ENCODE measurements at places on chromosomes 5 and 9.

DNA sequence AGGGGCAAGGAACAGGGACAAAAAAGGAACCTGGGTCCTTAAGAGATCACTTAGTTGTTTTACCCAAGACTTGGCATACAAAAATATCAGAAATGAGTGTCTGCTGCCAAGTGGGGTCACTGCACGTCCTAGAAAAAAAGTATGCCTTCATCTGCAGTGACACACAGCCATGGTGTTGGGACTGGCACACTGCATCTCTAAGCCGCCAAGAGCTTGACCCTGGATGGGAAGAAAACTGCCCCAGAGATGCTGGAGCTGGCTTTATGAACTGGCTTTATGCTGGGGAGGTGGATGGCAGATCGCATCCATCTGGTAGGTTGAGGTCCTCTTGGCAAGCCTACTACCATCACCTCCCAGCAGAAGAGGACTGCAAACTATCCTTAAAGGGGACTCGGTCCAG is 51.7 kb downstream of the IRF1 start:
- DNase-seq, result no peak

- DNase-seq, result no peak
These were observed 46.5 kb downstream of the PPP1R2B start for GRCh38 chr5:156896546-156896945.

DNA sequence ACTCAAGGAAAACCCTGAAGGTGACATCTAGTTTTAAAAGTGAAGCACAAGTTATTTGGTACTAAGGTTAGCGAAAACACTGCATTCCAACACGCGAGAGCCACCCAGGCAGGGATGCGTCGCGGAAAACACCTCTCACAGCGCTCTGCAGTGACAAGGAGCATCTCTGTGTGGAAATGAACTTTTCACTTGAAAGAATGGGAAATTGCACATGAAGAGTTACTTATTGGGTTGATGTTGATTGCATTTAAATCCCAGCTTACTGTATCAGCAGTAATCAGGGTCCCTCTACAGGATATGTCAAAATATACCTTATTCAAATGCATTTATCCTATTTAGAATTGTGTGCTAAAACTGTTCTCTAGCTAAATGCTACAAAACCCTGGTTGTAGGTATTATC is 144.4 kb downstream of the BNC2 start:
- DNase-seq, result no peak

GRCh38 chr5:138990986-138991590 is 116.0 kb upstream of the LRRTM2 start:
- DNase-seq, result no peak

- no peak for DNase-seq
These were observed 24.6 kb downstream of the BICD2 start for GRCh38 chr9:92740009-92740408.

- no peak for DNase-seq
These were observed 20.9 kb downstream of the FABP6 start for GRCh38 chr5:160250226-160250625.

DNA sequence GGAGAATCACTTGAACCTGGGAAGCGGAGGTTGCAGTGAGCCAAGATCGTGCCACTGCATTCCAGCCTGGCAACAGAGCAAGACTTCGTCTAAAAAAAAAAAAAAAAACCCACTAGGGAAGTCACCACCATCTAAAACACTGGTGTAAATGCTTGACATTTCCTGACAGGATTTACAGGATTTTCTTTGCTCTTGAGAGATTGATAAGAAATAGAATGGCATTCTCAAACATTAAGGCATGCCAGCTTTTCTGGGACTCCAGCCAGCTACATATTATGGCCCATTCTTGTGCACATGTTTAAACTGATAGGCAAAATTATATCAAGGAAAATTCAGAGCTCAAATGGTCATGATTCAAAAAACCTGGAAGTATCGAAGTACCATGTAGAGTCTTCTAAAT is 28.7 kb downstream of the GTF3C4 start:
- DNase-seq, result no peak

GRCh38 chr5:178664141-178664540 is 37.3 kb upstream of the CLK4 start:
- DNase-seq, result no peak

GRCh38 chr9:70486127-70486526 is 71.7 kb upstream of the KLF9 start:
- DNase-seq, result no peak

DNA sequence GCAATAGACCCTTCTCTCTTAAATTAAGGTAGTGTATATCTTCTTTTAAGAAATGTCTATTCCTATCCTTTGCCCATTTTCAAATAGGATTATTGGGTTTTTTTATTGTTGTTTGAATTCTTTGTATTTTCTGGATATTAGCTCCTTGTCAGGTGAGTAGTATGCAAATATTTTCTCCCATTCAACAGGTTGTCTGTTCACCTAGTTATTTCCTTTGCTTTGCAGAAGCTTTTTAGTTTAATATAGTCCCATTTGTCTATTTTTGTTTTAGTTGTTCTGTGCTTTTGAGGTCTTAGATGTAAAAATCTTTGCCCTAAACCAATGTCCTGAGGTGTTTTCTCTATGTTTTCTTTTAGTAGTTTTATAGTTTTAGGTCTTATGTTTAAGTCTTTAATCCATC is 104.7 kb downstream of the CWC27 start:
- no peak for DNase-seq

DNA sequence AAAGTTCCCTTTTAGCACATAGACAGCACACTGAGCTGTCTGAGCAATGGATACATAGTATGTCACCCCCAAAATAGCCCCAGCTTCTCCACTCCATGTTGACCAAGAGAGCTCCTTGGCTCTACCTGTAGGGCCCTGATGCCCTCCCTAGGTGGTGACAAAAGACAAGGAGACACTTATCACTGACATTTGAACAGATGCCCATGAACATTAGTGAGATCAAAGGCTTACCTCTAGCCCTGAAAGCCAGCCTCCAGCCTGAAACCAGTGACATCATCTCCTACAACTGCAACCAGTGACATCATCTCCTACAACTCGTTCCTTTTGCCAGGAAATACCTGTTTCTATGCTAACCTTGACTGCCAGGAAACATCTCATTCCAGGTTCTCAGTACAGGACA is 122.7 kb downstream of the FSTL4 start:
- no peak for DNase-seq

DNA sequence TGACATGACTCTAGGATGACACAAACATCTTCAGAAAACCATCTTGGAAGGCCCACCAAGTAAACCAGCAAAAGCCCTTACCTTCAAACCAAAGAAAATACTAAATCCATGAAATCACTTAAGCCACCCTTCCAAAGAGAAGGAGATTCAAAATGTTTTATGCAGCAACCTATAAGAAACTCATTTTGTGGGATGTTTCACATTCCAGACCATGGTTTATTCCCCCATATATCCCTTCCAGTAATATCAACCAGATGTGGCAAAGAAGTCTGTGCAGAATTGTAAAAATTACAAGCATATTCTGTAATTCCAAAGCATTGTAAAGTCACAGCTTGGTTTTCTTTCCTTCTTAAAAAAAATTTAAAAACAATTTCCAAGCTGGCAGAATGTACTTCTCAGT is 117.4 kb downstream of the SLIT3 start:
- no peak for DNase-seq

DNA sequence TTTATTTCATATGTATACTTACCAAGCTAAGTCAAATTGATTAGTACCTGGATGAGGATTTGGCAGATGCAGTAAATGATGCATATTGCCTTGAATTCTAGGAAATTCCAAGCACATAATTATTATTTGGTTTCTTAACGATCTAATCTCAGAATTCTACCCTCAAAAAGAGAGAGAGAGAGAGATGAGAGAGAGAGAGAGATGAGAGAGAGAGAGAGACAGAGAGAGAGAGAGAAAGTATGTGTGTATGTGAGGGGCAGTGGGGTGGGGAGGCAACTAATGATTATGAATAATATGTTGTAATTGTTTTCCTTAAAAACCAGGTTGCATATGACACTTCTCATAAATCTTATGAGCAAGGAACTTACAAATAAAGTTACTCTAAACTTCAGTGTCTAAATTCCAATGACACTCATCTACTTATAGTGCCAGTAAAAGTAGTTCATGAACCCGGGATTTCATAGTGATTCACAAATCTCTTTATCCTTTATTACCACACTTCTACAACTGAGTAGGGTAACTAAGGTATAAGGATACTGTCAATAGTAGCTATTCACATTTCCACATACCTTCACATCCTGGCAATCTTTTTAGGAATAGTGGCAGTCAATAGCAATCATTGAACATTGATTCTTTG is 60.5 kb upstream of the EDIL3 start:
- DNase-seq, result no peak

DNA sequence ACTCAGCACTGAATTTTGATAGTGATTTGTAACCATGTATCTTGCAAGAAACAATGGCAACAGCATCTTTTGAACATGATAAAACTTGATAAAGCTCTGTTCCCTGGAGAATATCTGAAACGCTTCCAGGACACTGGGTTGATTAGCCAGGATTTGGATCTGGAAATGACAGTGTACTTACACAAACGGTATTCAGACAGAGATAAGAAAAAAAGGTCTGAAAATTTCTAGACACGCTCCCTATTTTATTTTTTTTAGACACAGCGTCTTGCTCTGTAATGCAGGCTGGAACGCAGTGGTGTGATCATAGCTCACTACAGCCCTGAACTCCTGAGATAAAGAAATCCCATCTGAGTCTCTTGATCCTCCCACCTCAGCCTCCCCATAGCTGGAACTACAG is 109.0 kb downstream of the GNAQ start:
- no peak for DNase-seq

DNA sequence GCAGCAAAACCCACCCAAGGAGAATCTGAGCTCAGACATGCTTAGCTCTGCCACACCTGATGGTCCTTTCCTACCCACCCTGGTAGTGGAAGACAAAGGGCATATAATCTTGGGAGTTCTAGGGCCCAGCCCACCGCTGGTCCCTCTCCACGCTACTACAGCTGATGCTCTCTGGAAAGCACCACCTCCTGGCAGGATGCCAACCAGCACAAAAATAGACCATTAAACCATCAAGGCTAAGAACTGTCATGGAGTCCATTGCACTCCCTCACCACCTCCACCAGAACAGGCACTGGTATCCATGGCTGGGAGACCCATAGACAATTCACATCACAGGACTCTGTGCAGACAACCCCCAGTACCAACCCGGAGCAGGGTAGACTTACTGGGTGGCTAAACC is 111.0 kb upstream of the IL7R start:
- DNase-seq, result no peak

DNA sequence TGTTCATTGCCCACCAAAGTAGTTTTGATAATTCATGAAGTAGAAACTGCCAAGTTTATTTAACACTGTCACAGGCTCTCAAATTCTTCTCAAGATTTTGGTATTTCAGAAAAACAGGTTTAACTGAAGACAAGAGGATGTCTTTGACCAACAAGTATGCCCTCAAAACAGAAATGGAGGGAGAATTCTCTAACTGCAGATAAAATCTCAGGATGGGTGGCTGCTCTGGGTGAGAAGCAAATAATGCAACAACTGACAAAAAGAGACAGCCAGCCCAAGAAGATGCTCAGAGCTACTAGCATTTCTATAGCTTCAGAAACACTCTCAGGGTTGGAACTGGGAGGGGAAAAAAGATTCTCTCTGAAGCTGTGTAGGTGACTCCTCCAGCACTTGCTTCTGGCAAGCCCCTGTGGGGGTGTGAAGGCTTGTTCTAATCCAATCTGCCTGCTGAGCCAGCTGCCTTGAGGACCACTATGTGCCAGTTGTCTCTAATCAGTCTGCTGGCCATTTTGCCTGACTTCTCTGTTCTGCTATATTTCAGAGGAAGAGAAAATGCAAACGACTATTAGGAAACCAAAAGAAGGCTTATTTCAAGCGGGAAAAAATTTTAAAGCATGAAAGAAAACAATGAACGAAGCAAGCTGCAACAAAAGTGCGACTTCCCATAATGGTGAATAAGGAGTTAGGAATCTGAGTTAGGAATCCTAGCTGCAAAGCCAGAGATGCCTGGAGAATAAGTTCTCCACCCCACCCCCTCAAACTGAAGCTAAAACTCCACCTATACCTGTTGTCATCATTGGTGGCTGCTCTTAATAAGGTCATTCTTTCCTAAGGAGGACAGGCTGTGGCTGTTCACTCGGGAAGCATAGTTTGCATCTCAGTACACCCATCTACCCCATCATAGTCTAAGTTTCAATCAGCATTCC is 147.5 kb downstream of the GNAQ start:
- no peak for DNase-seq

GRCh38 chr5:78753093-78753531 is 104.5 kb upstream of the LHFPL2 start:
- DNase-seq, result no peak

DNA sequence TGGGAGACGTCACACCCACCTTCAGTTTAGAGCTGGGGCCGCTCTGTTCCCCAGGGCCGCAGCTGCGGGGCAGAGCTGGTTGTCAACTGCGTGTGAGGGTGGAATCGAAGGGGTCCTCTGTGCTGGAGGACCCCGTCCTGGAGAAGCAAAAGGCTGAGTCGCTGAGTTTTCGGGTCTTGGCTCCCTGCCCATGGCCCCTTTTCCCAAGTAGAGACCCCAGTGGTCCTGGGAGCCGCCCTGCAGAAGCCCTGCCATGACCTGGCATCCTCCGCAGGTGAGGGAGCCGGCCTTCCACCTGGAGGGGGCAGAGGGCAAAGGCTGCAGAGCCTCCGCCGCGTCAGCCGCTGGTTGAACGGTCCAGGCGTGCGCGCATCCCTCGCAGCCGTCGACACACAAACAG is 90.4 kb upstream of the COL5A1 start:
- no peak for DNase-seq

GRCh38 chr5:166938071-166938470 is 1353.4 kb upstream of the WWC1 start:
- no peak for DNase-seq

DNA sequence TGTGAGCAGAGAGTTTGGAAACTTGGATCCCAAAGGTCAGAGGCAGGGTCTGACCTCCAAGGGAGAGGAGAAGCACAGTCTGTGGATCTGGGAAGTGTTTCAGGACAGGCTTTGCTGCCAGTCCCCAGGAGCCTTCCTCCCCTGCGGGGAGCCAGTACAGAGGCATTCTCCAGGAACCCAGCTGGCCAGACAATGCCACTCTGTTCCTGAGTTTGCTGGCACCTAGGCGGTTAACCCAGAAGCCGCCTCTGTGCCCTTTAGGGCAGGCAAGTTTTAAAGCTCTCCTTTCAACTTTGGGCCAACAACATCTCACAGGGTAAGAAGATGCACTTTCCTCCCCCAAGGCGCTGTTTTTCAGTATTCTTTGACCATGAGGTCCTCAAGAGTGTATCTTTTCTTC is 37.0 kb upstream of the FGF1 start:
- no peak for DNase-seq

DNA sequence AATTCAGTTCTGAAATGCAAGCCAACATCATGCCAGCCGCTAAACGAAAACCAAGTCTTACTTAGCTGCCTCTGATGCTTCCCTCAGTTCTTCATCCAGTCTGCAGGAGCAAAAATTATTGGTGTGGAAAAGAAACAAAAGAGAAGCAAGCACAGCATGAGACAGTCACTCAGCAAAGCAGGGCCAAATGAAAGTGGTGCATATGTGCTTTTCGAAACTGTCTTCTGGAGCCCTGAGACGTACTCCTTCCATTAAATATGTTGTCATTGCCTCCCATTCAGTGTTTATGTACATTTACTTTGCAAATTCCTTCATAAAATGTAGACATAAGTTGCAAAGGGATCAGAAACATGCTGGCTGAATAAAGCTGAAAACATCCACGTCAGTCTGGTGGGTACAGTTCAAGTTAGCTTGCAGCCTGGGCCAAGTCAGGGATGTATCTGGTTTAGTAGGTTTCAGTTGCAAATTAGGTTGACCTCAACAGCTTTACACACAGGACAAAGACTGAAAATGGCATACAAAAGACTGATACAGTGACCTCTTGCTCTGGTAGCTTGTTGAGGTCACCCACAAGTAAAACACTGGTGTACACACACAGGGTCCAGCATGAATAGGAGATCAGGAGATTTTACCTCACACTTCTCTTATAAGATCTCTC is 139.7 kb upstream of the PCA3 start:
- no peak for DNase-seq

- no peak for DNase-seq
These were observed 965.1 kb upstream of the SEMA6A start for GRCh38 chr5:117539692-117540091.
